ENCODE measurements at places on chromosomes 1 and 21.

DNA sequence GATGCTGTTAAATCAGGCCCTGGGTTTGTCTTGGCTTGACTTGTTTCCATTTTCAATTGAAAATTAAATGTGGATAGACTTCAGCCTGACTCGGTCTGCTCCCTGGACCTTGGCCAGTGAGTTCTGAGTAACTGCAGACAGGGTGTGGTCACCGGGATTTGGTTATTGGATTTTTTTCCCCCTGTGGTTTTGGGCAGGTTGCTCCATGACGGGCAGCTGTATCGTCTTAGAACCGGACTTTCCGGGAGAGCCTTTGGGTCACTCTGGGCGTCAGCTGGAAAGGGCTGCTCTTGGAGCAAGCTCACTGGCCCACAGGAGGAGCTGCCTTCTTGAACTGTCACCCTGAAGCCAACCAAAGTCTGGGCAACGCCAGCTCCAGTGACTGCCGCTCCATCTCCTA, 75.0 kb downstream of the CLIC6 start:
- DNase-seq, result no peak

- no peak for DNase-seq
Observed at GRCh38 chr1:244280859-244281258, 170.8 kb downstream of the ADSS2 start.

DNA sequence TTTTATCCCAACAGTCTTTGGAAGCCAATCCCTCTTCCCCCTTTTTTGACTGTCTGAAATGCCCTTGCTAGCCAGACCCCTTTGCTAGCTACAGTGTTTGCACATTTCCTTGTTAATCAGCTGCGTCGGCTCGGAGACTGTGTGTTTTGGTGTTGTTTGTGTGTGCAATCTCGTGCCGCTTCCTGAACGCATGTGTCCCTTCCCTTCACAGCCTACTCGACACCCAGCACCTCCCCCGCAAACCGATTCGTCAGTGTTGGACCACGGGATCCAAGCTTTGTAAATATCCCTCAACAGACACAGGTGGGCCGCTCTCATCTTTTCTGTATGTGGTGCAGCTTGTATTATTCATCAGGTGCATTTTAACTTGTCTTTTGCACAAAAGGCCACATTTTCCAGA, 298.7 kb downstream of the TM2D1 start:
- no peak for DNase-seq

DNA sequence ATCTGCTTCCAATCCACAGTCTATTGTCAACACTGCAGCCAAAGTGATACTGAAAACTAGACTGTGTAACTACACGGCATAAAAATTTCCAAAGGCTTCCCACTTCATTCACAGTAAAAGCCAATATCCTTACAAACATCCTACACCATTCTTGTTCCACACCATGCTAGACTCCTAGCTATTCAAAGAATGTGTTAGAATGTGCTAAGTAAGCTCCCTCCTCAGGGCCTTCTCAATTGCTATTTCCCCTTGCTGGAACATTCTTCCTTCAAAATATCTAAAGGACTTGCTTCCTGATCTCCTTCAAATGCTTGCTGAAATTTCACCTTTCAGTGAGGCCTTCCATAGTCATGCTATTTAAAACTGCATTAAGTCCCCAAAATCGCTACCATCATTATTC, 228.1 kb downstream of the AKT3 start:
- DNase-seq, result no peak

- DNase-seq, result no peak
Observed at GRCh38 chr1:115107516-115108260, 18.4 kb upstream of the TSPAN2 start.

GRCh38 chr1:119673171-119673940, 25.3 kb upstream of the ZNF697 start:
- DNase-seq, result no peak

DNA sequence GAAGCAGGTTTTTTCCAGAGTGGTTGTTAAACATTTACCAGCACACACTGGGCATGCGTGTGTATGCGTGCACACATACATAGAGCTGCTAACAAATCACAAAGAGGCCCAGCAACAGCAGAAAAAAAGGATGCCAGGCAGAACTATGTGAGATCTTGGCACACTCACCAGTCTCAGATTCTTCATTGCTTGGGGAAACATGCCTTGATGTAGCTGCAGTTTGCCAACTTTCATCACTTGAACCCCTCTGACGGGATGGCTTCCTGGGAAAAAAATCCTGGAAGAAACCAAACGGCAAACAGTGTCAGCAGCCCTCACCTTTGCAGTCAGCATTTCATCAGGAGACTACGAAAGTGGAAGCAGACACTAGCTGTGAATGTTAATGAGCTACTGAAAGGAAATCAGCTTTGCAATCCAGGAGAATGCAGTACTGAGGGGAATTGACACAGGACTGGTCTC, 609.1 kb downstream of the KIF26B start:
- DNase-seq, result no peak
